ENCODE measurements at places on chromosomes 6 and 20.

DNA sequence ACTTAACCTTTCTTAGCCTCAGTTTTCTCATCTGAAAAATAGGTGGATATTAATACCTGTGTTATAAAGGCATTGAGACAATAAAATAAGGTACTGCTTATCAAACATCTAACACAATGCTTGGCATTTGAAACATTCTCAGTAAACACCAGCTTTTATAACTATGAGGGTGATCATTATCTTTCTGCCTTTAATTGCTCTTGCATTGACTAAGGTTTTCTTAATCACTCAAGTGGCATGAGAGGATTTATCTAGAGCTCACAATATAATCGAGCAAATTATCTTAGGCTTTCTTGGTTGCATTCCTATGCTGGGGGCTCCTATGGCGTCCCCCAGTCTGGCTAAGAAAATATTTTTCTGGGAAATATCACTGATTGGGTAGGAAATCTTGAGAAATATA, 716.4 kb upstream of the MARCKS start:
- no peak for DNase-seq

GRCh38 chr20:33043731-33044181, 9.9 kb upstream of the BPIFB3 start:
- DNase-seq: no peak

DNA sequence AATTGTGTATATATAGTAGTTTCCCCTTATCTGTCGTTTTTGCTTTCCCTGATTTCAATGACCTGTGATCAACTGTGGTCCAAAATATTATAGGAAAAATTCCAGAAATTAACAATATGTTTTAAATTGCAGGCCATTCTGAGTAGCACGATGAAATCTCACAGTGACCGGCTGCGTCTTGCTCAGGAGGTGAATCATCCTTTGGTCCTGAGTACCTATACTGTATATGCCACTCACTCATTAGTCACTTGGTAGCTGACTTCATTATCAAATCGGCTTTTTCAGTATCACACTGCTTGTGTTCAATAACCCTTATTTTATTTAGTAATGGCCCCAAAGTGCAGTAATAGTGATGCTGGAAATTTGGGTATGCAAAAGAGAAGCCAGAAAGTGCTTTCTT, 728.3 kb upstream of the EYS start:
- no peak for DNase-seq

GRCh38 chr6:84688141-84688873, 76.1 kb downstream of the TBX18 start:
- DNase-seq: no peak

DNA sequence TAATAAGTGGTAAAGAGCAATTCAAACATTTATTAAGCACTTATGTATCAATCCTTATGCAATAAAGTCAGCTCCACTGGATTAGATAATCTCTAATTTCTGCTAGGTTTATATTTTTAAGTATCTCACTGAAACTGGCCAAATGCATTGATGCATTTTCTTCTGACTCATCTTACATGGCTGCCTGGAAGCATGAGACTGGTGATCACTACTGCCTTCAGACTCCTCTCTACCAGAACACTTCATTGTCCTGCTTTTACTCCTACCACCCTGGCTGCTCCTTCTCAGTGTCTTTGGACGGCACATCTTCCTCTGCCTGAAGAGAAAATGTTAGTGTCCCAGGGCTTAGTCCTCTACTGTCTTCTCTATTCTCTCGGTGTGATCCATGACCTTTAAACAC, 7.4 kb downstream of the CEP85L start:
- DNase-seq: no peak

GRCh38 chr6:36115412-36115811, 14.9 kb upstream of the MAPK13 start:
- DNase-seq: no peak

DNA sequence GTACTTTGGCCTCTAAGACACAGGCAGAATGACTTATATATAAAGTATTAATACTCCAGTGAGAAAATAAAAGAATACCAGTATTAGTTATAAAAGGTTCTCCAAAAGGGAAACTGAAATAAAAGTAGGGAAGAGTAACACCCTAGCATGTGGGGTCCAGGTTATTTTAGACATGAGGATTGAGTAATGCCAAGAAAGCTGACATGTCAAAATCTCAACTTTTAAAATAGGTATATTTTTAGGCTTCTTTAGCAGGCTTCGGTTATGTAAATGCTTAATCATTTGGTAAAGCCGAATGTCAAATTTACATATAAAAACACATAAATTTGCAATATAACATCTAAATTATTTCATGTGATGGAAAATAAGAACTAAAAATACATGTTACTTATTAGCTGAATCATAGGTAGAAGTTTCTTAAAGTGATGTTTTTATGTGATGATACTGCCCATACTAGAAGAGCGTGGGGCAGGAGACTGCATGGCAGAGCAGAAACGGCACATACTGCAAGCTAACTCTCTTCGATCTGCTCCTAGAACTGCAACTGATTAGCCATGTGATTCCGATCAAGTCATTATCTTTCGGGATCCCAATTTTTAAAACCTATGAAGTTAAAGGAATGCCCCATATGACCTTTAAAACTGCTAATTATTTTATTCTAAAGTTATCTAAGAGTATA, 129.4 kb upstream of the DST start:
- no peak for DNase-seq

DNA sequence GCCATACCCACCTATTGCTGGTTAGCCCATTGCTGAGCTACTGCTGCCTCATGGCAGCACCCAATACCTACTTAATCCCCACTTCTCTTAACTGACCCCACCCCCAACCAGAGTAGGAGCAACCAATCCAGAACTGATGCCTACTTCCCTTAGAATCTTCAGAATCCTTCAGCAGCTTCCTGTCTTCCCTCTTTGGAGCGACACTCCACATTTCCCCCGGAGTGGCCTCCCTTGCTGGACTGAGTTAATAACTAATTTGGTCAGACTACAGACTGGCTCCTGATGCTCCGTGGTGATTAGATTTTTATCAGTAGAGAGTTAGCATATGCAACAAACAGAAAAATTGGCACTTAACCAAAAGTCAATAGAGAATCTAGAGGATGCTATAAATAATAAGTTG, 51.2 kb upstream of the UBR2 start:
- no peak for DNase-seq

GRCh38 chr6:43767553-43768505, 2.2 kb upstream of the VEGFA start:
- DNase-seq: no peak

DNA sequence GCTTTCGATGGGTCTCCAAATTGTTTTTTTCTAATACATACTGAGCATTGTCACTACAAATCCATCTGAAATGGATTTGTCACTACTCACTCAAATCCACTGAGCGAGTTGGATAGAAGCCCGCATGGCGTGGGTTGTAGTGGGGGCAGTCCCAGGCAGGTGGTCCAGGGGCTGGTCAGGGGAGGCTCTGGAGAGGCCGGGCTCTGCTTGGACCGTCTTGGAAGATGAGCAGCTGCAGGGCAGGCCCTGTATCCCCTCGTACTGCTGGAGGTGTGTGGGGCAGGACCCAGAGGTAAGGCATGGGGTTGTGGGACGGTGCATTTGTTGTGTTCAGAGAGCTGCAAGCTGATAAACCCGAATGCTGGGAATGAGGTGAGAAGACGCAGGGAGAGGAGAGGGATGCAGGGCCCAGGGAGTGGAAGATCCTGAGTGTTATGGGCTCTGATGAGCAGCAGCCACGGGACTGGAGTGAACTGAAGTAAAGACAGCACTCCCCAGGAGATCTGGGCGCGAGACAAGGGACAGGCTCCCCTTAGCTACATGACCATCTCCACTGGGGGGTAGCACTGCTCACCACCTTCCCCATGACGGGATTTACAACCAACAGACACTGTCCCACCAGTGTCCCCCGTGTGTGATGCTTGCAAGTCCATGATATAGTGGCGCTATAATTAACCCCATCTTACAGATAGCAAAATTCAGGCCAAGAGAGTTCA, 45.9 kb downstream of the PSMG4 start:
- DNase-seq: no peak

DNA sequence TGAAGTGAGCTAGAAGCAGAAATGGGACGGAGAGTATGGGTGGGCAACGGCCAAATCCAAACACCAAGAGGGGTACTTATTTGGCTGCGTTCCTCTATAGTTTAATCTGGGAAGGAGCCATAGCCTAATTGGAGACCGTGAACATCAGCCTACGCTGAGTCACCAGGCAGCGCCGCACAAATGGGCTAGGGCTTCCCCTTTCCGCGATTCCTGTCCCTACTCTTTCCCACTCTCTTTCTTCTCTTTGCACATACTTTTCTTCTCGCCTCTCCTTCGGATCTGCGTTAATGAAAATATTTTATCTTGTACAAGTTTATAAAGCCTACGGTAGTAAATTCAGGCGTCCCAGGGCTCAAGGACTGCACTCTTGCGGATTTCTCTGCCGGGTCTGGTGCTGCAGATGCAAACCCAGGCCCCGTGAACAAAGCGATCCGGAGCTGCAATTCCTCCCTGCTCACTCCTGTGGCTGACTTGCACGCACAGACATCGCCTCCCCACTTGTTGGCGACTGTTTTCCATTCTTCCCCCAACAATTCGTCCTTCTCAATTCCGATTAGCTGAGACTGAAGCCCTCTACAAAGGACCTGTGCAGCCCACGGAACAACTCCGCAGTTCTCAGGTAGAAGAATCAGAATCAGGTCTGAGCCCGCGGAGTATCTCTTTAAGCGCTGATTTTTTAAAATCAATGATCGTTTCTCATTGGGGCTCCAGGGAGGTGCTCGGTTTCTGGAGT, 4.2 kb upstream of the TBX18 start:
- no peak for DNase-seq

- DNase-seq: no peak
These were observed 28.5 kb upstream of the BMP6 start for GRCh38 chr6:7697432-7697819.

DNA sequence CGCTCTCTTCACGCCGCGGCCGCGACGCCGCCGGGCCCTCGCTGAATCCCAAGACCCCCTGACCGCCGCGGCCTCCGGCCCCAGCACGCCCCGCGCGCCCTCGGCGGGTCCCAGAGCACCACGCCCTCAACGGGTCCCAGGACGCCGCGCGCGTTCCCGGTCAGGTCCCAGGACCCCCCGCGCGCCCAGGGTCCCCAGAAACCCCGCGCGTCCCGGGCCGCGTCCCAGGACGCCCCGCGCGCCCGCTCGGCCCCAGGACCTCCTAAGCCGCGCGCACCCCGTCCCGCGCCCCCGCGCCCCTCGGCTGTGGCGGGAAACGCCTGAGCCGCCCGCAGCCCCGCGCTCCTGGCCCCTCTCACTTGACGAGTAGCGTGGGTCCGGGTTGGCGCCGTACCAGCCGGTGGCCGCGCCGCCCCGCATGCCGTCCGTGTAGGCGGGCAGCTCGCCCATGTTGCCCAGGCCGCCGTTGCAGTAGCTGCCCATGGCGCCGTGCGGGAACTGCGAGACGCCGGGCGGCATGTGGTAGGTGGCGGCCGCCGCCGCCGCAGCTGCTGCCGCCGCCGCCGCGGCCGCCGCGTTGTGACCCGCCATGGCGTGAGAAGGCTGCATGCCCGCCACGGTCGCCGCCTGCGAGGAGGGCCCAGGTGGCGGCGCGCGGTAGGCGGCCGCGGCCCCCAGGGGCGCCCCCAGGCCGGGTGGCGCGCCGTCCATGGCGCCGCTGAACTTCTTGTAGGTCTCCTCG, 556 bp downstream of the NKX2-4 start:
- DNase-seq: peak; percentile 8

DNA sequence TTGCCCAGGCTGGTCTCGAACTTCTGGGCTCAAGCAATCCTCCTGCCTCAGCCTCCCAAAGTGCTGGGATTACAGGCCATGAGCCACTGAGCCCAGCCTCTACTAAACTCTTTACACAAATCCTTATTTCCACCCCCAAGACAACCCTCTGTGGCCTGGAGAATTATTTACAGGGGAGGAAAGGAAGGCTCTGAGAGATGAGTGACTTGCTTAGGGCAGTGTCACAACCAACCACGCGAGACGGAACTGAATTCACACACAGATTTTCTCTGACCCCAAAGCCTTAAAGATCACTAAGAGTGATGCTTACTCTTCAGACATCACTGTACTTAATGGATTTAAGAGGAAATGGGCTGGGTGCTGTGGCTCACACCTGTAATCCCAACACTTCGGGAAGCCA, 86.2 kb downstream of the RIPOR3 start:
- DNase-seq: no peak

- no peak for DNase-seq
These were observed 90.4 kb downstream of the COL12A1 start for GRCh38 chr6:75115481-75115880.

DNA sequence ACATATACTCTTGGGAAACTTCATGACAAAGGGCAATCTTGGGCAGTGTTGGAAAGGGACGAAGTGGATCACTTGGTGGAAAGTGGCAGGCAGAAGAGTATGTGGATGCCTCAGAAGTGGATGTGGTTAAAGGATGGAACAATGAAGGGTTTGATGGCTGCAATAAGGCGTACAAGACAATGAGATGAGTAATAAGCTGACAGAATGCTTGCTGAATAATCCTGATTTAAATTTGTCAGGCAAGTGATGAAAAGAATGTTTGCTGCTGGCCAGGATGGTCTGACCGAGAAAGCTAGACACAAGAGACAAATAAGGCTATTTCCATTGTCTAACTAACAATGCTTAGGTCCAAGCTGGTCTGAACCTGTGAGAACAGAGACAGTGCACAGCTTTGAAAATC, 61.6 kb upstream of the CEP85L start:
- no peak for DNase-seq

DNA sequence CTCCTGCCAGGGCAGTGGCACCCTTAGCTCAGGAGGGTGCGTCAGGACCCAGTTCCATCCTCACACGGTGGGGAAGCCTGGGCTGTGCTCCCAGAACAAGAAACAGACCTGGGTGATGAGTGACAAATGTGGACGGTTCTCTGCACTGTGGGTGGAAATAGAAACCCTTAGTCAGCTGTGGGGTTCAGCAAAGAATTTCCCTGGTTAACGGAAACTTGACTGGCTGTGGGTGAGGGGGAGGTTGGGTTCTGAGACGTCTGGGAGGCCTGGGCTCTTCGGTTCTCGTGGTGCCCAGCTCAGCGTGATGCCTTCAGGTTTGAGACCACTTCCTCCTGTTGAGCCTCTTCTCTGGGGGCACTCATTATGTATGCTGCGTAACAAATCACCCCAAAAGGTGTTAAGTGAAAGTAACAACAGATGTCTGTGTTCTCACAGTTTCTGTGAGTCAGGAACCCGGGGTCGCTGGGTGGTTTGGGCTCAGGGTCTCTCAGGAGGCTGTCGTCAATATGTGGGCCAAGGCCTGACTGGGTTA, 53.1 kb upstream of the FAM83D start:
- peak; percentile 77 for DNase-seq

DNA sequence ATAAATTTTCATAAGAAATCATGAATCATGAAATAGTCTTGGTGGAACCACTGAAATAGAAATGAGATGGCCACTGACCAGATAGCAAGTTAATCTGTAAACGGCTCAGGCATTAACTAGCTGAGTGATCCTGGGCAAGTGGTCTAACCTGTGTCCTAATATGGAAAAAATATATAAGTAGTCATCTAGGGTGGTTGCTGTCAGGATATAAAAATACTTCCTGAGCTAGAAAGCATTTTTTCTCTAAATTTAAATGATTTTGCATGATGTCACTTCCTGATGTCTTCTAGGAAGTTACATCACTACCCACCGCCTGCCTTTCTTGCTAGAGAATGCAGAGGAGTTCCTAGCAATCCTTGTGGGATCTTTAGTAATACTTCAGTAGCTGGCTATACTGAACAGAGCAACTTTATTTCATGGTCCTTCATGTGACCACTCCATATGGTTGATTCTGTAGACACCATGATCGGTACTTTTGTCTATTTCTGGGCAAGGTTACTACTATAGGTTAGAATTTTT, 228.1 kb upstream of the CEP162 start:
- no peak for DNase-seq
